ENCODE measurements at places on chromosomes 2 and 18.

DNA sequence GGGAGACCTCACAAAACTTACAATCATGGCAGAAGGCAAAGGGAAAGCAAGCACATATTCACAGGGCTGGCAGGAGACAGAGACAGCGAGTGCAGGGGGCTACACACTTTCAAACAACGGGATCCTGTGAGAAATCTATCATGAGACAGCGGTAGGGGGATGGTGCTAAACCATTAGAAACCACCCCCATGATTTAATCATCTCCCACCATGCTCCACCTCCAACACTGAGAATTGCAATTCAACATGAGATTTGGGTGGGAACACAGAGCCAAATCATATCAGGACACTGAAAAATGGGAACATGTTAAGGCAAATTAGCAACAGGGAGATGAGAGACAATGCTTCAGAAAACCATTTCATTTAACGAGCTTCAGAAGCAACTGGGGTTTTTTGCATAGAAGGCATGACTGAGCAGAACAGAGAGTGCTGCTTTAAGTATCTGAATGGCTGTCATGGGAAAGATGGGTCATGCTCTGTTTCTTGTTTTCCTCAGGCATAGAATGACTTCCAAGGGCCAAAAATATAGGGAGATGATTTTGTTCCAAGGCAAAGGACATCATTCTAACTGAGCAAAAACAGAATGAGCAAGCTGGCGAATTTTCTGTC lies 100.8 kb upstream of the MAP2 start:
- no peak for DNase-seq

DNA sequence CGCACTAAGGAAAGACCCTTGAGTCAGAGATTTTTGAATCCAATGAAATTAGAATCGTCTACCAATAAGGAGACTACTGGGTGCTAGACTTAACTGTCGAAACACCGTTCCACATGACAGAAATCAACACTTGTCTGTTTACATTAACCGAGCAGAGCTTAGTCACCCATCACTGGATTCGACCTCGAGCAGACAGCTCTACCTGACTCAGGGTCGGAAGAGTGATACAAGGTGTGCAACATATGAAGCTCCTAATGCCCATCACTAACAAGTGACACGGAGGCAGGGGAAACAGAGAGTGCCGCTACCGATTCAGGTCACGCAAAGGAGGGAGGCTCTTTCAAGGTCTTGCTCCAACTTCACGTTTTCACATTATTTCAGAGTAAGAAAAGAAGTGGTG lies 54.2 kb upstream of the FZD5 start:
- DNase-seq: no peak

DNA sequence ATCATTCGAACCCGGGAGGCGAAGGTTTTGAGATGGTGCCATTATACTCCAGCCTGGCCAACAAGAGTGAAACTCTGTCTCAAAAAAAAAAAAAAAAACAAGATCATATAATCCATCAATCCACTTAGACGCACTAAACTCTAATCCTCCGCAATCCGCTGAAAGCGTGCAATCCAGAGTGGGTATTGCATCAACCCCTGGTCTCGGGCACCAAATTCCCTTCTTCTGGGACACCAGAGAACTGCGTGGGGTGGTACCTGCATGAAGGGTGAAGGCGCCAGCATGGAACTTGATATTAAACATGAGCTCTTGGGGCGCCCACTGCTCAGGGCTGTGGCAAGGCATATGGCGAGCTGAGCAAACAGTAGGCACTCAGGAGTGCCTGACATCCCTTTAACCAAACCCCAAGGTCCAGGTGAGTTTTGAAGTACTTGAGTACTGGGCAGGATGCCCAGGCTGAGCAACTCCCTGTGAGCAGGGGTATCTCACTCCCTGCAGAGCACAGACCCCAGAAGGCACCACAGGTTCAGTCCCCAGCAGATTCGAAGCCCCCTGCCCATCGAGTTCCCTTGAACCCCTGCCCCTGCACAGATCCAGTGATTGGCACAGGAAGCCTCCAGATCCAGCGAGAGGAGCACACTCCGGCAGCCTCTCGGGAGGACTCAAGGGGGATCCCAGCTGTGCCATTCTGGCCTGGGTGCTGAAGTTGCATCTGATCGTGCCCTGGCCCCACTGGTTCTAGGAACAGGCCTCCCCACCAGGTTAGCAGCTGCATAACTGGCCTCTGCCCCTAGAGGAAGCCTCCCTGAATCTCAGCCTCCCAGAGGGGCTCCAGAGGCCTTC lies 8.0 kb downstream of the ALPI start:
- DNase-seq: no peak

DNA sequence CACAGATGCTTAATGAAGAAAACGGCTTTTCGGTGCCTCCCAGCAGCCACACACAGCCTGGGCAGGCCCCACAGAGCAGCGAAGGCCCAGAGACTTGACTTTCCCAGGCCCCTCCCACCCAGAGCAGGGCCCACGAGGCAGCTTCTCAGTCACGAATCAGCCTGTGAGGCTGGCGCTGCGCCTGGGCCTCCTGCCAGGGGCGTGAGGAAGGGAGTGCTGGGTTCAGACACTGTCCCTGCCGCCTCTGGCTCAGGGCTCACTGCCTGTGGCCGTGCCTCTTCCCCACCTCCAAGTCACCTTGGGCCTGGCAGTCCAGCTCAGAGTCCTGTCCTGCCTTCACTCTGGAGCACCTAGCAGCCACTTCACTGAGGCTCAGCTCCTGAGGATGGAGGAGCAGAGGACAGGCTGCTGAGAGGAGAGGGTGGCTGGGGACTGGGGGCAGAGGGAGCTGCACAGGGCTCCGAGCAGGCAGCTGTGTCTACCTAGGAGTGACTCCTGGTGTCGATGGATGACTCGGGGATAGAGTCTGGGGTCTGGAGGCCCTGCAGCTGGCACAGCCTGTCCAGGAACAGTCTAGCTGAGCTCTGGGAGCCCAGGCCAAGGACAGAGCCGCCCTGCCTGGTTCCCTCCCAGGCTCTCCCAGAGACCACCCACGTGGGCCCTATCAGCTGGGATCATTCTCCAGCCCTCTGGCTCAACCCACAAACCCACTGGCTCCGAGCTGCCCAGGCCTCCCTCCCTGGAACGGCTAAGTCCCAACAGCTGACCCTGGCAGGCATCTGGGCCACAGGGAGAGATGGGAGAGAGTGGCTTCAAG lies 36.4 kb upstream of the FOSL2 start:
- peak; percentile 90 for DNase-seq

DNA sequence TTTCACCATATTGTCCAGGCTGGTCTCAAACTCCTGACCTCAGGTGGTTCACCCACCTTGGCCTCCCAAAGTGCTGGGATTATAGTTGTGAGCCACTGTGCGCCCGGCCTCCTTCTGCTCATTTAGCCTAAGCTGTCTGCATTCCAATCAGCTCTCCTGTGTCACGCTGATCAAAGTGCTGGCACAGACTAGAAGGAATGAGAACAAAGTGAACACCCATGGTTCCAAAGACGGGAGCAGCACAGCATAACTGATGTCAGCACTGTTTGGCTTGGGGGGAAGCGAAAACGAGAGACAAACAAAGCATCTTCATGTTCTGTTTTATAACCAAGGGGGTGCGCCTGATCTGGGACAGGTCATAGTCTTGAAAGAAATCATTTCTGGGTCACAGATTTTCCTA lies 43.3 kb downstream of the DIPK1C start:
- DNase-seq: no peak
